ENCODE measurements at places on chromosomes 4 and X.

- no peak for DNase-seq
These were observed 120.0 kb downstream of the ADGRL3 start for GRCh38 chr4:61320154-61320553.

DNA sequence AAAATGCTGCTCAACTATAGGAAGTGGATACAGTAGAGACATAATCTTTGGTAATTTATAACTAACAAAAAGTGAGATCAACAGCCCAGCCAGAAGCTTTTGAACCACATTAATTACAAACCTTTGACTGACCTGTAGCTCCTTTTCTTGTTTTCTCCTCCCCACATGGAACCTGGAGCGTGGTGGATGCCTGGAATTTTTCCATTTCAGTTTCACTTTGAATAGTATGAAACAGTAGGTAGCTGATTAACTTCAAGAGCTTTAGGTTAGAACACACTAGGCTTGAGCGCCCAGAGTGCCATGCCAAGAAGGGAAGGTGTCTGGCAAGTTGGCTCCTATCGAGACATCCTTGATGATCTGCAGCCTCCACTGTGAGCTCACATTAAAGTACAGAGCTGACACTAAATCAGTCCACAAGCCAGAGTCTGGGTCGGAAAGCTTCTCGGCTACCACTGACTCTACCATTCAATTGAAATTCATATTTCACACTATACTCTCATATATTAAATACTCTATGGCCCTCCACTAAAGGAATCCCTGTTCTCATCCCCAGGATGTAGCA lies 143.4 kb downstream of the GLRA2 start:
- DNase-seq = no peak

DNA sequence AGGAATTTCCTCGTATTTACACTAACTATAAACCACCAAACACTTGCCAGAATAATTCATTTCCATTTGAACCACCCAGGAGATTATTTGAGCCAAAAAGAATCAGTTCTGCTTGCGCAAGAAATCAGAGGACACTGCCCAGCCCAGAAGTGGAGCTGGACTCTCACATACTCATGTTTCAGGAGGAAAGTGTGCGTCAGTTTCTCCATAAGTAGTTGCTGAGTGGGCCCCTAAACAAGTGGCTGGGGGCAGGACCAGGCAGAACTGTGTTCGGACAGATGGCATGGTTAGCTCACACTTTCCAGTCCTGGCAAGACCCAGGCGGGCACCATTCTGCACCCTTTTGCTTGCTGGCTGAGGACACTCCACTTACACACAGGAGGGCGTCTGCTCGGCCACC lies 38.8 kb downstream of the BTC start:
- DNase-seq = no peak

- no peak for DNase-seq
These were observed 237.4 kb downstream of the CAMK2D start for GRCh38 chr4:113524096-113524495.

DNA sequence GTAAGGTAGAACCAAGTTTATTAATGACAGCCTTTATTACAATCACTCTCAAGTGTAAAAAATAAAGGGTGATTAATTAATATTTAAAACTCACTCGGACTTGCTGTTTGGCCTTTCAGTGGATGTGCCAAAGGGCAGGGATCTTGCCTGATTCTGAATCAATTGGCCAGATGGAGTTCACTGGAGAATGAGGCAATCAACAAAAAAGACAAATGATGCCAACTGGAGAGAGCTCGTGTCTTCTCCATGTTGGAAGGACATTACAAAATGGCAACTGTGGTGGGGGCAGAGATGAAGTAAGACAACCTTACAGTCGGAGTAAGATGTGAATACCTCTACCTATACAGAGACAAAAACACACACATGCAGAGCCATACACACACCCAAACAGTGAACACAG lies 188.0 kb downstream of the TSPAN5 start:
- DNase-seq = no peak

- DNase-seq = peak; percentile 38
These were observed 624.3 kb upstream of the EPHA5 start for GRCh38 chr4:66294638-66295037.

DNA sequence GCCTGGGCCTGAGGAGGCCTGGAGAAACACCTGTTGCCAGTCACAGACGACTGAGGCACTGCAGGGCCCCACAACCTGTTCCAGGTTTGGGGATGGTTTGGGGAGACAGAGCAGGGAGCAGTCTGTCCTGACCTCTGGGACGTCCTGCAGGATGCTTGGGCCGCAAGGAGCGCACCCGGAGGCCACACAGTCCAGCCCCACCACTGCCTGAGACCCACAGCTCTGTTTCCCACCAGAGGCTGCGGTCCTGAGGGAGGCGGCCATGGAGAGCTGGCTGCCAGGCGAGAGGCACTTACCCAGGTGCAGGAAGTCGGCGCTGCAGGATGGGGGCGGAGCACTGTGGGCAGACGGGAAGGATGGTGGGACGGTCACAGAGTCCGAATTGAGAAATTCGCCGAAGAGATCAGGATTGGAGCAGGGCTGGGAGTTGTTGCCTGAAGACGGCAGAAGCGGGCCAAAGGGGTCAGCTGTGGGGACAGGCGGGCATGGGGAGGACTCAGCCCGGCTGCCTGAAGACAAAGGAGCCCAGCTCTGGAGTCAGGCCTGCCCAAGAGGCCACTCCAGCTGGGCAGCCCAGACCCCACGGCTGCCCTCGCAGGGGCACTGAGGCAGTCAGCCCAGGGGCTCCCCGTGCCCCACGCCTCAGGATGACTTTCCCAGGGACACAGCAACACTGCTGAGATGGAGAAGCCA lies 40.3 kb upstream of the CPLX1 start:
- no peak for DNase-seq

- no peak for DNase-seq
These were observed 53.8 kb downstream of the ZFYVE28 start for GRCh38 chr4:2364654-2365053.

DNA sequence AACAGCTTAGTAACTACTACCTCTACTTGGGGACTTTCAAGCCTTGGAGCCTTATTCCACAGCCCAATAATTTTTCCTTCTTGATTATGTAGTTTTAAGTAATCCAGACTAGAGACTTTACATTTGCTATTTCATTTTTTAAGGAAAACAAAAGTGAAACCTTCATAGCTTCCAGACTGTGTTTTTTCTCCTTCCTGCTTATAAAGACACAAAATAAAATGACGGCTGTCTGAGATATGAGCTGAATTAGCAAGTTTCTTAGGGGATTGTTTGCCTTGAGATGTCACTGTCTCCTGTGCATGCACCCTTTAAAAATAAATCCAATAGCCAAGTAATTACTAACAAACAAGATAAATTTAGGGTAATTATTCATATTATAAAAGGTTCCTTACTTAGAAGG lies 78.8 kb upstream of the PACRGL start:
- no peak for DNase-seq

GRCh38 chrX:16786791-16787735 lies 797 bp downstream of the TXLNG start:
- no peak for DNase-seq

- DNase-seq = no peak
These were observed 17.8 kb downstream of the ANOS1 start for GRCh38 chrX:8714164-8714563.

GRCh38 chr4:73576381-73576780 lies 43.9 kb downstream of the RASSF6 start:
- no peak for DNase-seq

GRCh38 chr4:56937262-56937661 lies 29.6 kb downstream of the REST start:
- no peak for DNase-seq

GRCh38 chr4:74056858-74057562 lies 18.5 kb upstream of the CXCL3 start:
- DNase-seq = no peak

DNA sequence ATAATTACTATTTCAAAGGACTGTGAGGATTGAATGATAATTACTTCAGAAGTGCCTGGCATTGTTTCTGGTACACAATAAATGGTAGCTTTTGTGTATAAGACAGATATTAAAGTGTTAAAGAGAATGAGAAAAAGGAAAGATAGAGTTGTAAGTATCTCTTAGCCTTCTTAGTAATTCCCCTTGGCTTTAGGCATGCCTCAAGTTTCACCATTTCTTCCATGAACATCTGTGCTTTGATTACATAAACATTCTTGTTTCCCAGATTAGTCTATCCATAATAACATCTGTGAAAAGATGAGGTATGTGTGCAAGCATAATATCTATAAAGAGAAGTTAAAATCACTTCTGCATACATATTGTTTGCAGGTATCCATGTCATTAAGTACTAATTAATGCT lies 230.9 kb upstream of the TEX13A start:
- no peak for DNase-seq

DNA sequence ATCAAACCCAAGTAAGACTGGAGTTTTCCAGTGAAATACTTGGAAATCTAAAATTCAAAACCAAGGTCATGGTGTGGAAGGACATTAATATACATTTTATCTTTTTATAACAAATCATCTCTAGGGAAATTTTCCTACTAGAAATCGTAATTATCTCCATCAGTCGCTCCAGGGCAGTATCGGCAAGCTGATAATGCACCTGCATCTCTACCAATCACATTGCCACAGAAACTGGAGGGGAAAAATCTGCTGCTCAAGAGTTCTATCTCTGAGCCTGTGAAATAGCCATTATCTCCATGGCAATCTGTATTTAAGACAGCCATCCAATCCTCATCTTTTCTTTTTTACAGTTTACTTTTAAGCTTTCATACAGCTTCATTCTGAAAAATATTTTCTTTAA lies 538.3 kb upstream of the GALNT7 start:
- DNase-seq = no peak

GRCh38 chr4:135282676-135283075 lies 1081.1 kb upstream of the PABPC4L start:
- no peak for DNase-seq

GRCh38 chr4:2065106-2065930 lies 6.2 kb downstream of the NAT8L start:
- DNase-seq = no peak

DNA sequence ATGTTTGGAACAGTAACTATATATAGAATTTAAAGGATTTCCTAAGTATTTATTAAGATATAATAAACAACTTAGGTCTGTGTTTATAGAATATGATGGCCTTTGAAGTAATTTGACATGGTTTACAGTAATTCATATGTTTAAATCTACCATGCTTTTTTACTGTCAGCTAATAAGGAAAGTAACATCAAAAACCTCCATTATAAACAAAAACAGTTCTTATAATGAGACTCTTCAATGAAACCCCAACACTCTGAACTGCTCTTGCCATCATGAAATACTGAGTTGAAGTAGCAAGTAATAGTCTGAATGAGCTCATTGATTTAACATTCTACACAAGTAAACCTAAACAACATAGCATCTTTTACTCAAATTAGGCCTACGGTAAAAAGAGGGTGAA lies 1236.5 kb downstream of the FSTL5 start:
- DNase-seq = no peak

DNA sequence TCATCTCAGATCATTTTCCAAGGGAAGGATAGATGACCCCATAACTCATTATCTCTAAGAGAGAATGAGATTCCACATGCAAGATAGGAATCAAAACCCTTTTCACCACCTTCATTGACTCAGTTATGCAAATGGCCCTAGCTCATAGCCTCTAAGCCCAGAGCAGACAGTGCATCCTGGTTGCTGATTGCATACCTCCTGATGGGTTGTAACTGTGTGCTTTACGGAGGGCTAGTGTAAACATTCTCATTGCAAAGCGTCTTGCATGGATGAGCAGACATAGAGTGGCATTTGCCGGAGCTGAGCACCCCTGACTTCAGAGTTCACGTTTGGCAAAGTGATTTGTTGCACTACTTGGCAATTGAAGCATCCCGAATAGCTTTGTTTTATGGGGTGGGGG lies 151.0 kb downstream of the VCX3A start:
- DNase-seq = no peak

- no peak for DNase-seq
These were observed 157.4 kb upstream of the PDE5A start for GRCh38 chr4:119785963-119786362.

DNA sequence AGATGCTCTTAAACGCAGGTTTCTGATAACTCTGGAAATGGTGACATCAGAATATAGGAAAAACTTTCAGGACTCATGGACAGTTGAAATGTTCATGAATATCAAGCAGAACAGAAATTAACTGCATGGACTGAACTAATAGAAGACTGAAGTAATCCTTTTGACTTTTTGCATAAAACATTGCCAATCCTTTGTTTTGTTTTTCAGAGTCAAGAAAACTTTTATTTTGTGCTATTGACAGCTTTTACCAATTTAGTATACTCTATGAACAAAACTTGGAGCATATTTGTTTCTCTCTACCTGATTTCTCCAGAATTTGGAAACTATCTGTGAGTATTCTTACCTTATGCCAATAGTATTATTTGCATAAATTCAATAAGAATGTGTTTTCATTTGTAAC lies 61.2 kb upstream of the HMX1 start:
- DNase-seq = no peak

DNA sequence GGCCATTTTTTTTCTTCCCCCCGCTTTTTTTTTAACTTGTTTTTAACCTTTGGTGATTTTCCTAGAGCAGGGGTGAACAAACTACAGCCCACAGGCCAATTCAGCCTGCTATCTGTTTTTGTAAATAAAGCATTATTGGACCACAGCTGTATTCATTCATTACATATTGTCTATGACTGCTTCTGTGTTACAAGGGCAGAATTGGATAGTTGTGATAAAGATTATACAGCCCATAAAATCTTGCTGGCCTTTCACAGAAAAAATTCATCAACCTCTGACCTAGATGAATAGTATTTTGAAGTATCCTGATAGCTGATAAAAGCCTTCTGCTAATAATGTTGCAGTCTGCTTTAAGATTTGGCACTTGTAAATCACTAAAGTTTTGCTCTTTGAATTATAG lies 63.4 kb downstream of the SMAD1 start:
- DNase-seq = no peak

DNA sequence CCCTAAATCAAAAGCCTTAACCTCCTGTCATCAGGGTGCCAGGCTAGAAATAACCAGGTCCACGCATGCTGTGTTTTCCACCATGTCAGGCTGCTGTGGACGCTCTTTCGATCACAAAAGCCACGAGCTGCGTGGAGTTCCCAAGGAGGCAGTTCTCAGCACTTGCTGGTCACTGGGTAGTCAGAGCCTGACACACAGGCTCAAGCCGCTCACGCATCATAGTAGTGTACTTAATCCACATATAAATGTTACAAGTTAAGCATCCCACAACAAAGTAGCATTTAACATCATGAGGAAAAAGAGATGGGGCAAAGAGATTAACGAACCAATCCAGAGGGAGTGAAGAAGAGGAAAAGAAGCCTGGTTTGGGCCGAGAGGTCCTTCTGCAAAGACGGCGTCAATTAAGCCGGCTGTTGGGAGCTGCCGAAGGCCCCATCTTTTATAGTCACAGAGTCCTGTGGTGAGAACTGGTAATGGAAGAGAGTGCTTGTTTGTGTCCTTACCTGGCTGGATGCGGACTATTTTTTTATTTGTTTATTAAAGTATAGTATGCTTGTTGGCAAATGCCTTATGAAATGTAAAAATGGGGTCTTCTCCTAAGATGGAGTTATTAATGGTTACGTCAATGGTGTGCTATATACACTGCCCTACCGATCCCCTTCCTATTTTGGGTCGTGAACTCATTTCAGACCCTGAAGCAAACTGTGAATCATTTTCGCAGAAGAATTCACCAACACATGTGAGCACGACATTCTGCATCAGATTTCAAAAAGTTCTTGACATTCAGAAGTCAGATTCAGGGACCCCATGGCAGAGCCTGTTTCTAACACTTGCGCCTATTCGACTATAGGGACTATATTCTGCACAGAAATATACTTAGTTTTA lies 675 bp downstream of the PRIMPOL start:
- DNase-seq = peak; percentile 11

GRCh38 chr4:144338148-144338547 lies 197.6 kb upstream of the GYPA start:
- DNase-seq = no peak

Measured in neuronal stem cell (in vitro differentiated cells).